ENCODE measurements at places on chromosomes 1 and 21. TPM values are rescaled to one million over a fixed set of nuclear protein-coding genes. Genes with fewer than 3 reads are reported as not detected.

GRCh38 chr1:76160225-76160624 lies 85.7 kb downstream of the ST6GALNAC3 start:
- no peak for DNase-seq
- no peaks in the 10 kb centered on the region for H3K36me3 ChIP-seq
- no peak overlapping the region for H3K4me3 ChIP-seq

OR10J1 gene
- not detected for total RNA-seq

AQP10 gene
- total RNA-seq = not detected

- peaks cover 21% of the 10 kb centered on the region for H3K4me1 ChIP-seq
- H3K27me3 ChIP-seq = no peaks in the 10 kb centered on the region
- DNase-seq = no peak
- H3K4me3 ChIP-seq = peak overlapping the region; percentile 63
Measured at GRCh38 chr1:42684139-42684538, 1.9 kb downstream of the YBX1 start.

- no peak for DNase-seq
- H3K36me3 ChIP-seq = no peaks in the 10 kb centered on the region
- no peaks in the 10 kb centered on the region for H3K27me3 ChIP-seq
- no peak overlapping the region for H3K27ac ChIP-seq
- H3K4me1 ChIP-seq = no peaks in the 10 kb centered on the region
- no peak overlapping the region for H3K4me3 ChIP-seq
Measured at GRCh38 chr1:24952413-24952841, 22.4 kb upstream of the RUNX3 start.

AUNIP gene
- 0.38 TPM for total RNA-seq

RIMKLA gene
- 3.3 TPM for total RNA-seq

Measured in kidney (tissue), 22 donors.